ENCODE measurements at places on chromosomes 16 and 17.

GRCh38 chr17:6196355-6196754, 126.2 kb downstream of the WSCD1 start:
- ATAC-seq, result no peak

GRCh38 chr17:78474614-78475146, 96.2 kb downstream of the PGS1 start:
- peak; percentile 73 for ATAC-seq

- no peak for ATAC-seq
Measured at GRCh38 chr16:71357681-71358080, 842 bp upstream of the CALB2 start.

- ATAC-seq, result no peak
Measured at GRCh38 chr17:64354396-64354795, 36.3 kb downstream of the PECAM1 start.

DNA sequence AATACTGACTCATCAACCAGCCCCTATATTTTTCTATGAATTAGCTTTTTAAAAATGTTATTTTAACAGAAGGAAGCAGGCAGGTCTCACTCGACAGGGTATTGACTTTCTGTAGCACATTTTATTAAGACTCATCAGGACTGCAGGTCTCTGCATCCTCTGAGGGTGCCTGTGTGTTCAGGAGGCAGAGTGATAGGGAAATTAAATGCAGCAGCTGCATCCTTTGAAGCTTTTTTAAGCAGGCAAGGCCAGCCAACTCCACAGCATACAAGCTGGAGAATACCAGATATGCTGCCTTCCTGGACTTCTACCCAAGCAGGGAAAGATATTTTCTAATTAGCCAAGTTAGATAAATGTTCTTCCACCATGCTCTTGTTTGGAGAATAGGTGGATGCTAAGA, 124.9 kb downstream of the WSCD1 start:
- no peak for ATAC-seq

DNA sequence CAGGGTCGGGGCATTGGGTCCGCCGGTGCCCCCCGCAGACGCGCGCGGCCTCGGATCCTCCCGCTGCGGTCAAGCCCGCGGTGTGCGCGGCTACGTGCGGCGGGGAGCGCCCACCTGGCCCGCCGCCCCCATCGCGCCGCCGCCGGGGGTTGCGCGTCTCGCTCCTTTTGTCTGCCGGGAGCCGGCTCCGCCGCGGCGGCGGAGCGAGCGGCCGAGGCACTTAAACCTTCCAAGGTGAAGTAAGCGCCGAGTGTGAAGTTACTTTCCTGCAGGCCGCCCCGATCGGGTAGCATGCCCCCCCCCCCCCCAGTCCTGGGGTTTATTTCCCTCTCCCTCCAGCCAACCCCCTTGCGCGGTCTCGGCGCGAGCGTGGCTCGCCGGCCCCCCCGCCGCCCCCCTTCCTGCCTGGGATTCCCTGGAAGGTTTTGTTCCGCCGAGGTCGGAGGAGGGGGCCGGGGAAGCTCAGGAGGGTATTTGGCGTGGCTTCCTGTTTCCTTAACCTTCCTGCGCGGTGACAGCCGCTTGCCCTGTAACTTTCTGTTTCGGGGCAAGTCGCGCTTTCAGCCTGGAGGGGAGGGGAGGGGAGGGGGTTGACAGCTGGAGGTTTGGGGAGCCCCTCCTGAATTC, 56.6 kb upstream of the GSE1 start:
- peak; percentile 47 for ATAC-seq

GRCh38 chr16:24036614-24037013, 200.8 kb downstream of the PRKCB start:
- no peak for ATAC-seq

- ATAC-seq, result no peak
Measured at GRCh38 chr17:74052993-74053711, 150.3 kb upstream of the RPL38 start.

DNA sequence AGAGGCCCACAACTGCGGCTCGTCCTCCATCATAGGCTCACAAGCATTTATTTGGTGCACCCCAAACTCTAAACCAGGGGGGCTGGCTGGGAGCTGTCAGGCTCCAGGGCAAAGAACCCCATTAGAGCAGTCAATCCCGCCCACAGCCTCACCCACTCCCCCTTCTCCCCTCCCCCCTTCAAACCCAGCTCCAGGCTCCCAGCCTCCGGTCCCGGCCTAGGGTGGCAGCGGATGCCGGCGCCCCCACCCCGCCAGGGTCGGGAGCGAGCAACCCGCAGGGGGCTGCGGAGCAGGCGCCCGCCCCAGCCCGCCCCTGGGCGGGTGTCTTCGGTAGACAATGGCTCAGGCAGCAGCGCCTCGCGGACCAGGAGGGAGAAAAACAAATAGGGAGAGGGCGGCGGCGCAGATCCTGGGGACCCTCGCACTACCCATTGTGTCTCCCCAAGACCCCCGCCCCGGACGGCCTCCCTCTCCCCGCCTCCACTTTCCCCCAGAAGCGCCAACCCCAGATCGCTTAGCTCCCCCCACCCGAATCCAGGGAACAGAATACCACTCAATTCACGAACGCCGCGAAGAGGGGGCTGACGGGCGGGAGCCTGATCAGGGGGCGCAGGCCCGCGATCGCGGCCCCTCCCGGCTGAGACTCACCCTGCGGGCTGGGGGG, 572 bp downstream of the FAM171A2 start:
- ATAC-seq, result peak; percentile 50

GRCh38 chr16:887846-888245, 82.9 kb downstream of the LMF1 start:
- ATAC-seq, result no peak

GRCh38 chr17:49588726-49589576, 13.3 kb downstream of the NXPH3 start:
- ATAC-seq, result no peak

- ATAC-seq, result no peak
Measured at GRCh38 chr16:57534881-57535658, 1.3 kb downstream of the CCDC102A start.

GRCh38 chr17:74199306-74200092, 4.0 kb upstream of the RPL38 start:
- ATAC-seq, result peak; percentile 57

DNA sequence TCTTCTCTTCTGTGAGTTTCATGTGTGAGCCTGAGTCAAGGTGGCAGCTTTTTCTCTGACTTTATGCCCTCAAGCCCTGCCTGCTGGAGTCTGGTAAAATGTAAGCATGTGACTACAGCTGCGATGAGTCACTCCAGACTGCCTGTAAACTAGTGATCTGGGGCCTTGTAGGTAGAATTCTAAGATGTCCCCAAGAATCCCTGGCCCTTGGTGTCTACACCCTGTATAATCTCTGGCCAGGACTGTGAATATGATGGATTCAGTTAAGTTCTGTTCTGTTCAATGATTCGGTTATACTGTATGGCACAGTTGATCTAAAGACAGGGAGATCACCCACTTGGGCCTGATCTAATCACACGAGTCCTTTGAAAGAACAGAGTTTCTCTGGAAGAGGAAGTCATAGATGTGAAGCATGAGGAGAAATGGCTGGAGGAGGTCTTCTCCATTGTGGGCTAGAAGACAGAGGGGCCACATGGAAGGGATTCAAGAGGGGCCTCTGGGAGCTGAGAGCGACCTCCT, 29.8 kb downstream of the PRSS54 start:
- peak; percentile 61 for ATAC-seq

Data from activated T-helper 17 cell treated with anti-CD3 and anti-CD28 coated beads, Interleukin-2, amount 50 U/mL, for 72 hours (primary cell).